AG09319 (cell line): ENCODE measurements at places on chromosomes 4 and X.

DNA sequence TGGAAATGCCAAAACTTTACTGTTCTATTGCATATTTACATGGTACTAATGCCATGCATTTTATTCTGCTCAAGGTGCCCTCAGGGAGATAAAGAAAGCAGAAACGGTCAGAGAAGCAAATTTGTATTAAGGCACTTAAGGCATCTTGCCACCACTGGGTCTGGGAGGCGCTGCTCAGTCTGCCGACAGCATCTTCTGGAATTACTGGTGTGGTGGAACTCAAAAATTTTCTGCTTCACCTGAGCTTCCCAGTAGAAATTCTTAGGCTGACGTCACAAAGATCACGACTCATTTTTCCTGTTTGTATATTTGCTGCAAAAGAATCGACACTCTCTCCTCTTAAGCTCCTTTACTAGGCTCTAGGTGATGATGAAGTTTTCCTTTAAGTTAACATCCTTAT, 3.0 kb downstream of the RASSF6 start:
- no peak for DNase-seq

DNA sequence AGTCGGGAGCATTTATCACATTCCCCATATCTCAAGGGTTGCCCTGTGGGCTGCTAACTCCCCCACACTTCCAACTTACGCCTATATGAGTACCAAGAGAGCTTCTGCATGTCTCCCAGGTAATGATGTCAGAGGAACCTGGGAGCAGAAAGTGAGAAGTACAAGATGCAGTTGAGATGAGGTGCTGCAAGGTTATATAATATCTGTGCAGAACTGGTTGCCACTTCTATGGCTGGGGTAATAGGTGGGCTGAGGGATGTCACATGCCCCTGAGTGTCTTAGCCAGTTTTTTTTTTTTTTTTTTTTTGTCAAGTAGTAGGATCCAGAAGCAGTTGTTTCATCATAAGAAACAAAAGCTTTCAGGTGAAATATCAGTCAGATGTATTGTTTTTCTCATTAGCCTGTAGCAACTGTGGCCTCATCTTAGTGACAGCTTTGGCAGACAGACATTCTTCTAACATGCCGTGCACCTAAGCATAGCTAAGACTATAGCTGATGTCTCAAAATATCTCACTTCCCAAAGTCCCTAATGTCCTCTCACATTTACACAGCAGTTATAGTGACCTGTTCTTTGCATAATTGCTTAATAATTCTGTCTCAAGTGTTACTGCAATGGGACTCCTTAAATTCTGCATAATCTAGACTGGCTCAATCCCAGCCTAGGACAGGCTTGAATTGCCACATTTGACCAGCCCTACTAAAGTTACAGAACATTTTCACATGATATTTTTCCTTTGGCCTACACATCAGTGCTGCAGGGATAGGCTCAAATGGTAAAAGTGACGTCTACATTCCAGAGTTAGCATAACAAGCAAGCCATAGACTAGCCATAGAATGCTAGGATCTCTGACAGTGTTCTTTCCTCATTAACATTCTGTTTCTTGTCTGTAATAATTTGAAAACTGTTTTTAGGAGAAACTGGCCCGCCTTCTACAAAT, 17.9 kb upstream of the MAOB start:
- DNase-seq: no peak

DNA sequence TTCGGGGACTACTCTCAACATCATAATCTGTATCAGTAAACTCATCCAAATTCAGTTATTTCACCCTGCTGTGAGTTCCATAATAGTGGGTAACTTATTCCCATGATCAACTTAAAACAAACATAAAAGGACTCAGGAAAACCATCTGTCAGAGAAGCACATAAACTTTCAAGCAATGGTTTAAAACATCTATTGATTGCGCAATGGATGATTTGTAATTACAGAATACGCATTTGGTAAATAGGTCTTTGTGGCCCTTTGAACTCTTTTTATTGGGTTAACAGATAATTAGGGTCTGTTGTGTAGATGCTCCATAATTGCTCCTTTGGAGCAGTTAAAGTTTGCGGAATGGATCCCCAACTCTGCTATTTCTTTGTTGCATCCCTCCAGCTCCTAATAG, 115.3 kb downstream of the KIT start:
- DNase-seq: no peak

- DNase-seq: peak; percentile 1
Observed at GRCh38 chrX:114344756-114345349, 239.0 kb upstream of the HTR2C start.

DNA sequence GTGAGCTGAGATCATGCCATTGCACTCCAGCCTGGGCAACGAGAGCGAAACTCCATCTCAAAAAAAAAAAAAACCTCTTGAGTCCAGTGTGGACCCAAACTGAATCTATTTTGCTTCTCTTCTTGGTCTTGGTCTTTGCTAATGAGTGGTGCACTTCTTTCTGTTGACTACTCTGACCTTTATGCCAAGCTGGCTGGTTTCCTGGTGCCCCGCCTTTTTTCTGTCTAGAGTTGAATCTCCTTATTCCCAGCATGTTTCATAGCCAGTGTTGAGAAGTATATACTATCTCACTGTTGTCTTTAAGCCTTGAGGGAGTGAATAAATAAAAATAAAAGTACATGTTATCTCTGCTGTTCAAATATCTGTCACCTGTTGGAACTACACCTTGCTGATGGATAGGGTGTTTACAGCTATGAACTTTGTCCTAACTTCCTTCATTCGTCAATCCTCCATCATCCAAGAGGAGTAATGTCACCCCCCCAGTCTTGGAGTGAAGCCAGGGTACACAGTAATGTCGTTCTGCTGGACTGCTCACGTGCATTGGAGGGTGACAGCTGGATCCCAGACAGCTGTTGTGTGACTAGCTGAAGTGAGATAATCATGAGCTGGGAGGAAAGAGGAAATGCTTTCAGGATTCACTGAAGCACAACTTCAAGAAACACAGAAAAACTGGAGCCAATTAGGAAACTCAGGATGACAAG, 99.3 kb upstream of the PRKG2 start:
- peak; percentile 63 for DNase-seq

- DNase-seq: no peak
Observed at GRCh38 chrX:107576841-107577240, 51.5 kb upstream of the PRPS1 start.

- no peak for DNase-seq
Observed at GRCh38 chr4:25253071-25253445, 19.2 kb downstream of the PI4K2B start.

DNA sequence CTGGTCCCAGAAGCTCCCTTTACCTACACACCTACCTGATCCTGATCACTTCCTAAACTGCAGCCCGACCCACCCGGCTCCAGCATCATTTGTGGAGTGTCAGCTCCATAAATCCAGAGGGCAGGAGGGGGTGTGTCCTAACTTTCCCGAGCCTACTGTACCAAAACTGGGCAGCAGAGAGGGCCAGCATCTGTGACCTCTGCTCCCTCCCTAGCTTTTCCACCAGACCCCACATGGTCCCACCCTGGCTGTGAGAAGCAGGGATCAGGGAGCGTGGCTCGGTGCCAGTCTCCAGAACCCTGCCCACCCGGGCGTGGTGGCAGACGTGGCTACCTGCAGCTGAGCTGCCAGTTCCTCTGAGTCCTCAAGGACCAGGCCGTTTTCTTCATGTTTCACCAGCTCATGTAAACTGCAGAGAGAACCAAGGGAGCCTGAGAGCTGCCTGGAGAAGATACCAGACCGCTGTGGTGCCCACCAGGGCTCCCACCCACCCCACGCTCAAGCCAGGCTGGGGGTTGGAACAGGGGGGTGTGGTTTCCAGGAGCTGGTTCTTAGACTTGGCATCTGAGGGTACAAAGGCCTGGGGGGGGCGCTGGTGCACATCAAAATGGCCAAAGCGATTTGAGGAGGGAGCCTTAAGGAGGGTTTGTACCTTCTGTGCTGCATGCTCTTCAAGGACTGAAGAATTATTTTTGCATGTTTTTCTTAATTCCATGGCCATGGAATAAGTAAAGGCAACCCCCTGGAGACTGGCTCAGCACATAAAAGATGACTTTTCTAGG, 76.7 kb upstream of the DRD5 start:
- DNase-seq: no peak

DNA sequence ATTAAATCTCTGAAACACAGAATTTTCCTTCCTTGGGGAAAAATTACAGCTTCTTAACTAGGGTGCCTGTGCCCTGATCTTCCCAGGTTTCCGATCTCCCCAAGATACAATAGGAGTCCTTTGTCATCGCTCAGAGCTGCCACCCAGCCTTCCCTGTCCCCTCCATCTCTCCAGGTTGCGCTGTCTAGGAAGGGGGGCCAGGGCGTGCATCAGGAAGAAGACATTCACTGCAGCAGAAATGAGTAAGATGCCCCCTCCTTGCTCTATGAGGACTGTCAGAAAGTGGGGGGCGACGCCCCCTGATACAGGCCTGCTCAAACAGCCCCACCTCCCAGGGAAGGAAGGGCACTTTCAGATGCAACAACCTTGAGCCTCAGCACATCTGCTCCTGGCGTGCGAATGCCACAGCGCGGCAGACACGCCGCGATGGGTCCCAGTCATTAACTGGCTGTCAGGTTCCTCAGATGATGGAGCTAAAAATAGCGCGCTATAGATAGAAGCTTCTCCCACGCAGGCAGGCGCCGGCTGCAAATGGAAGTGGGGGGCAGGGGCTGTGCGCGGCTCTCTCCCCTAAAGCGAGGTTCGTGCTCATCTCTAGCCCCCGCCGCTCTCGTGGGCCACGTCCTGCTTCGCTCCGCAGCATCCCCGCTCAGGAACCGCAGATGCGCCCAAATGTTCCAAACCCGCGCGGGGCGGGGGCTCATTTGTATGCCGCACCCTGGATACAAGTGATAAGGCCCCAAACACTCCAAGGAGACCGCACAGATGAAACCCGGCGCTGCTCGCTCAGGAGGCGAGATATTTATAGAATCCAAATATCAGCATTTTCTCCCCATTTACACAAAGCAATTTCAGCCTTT, 57.6 kb upstream of the LGI2 start:
- no peak for DNase-seq

DNA sequence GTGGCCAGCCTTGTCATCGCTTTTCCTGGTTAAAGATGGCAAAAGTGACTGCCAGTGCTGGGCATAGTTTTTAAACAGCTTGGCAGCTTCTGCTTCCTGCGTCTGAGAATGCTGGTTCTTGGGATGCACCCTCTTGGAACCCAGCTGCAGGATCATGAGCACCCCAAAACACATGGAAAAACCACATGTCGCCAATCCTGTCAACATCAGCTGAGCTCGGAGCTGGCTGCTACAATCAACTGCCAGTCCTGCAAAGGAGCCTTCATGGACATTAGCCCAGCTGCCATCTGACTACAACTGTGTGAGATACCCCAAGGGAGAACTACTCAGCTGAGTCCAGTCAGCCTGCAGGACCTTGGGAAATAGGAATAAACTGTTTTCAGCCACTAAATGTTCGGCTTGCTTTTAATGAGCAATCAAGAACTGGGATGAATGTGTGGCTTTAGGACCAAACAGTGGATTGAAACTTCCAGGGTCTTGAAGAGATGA, 31.0 kb downstream of the OSTC start:
- DNase-seq: no peak

DNA sequence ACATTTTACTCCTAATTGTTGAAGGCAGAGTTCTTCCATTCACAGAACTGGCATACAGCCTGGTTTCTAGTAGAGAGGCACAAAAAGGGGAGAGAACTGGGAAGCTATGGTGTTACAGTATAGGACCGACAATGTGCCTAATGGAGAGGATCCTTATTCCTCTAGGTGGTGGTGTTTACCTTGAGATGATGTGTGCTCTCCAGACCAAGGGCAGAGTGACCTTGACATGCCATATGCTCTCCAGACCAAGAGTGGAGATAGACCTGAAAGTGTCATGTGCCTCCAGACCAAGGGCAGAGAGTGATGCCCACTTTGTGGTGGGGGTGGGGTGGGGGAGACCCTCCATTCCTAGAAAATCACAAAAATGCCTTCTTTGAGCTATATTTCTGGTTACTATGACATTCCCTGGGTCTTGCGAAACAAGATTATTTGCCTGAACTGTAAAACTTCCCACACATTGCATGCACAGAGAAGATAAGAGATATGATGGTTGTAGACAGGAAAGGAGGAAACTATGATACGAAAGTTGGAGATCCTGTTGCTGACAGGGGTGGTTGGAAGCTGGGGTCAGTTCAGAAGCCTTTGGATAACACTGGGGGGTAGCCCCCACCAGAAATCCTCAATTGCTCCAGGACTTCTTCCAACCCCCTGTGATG, 119.7 kb downstream of the TEX13C start:
- no peak for DNase-seq

DNA sequence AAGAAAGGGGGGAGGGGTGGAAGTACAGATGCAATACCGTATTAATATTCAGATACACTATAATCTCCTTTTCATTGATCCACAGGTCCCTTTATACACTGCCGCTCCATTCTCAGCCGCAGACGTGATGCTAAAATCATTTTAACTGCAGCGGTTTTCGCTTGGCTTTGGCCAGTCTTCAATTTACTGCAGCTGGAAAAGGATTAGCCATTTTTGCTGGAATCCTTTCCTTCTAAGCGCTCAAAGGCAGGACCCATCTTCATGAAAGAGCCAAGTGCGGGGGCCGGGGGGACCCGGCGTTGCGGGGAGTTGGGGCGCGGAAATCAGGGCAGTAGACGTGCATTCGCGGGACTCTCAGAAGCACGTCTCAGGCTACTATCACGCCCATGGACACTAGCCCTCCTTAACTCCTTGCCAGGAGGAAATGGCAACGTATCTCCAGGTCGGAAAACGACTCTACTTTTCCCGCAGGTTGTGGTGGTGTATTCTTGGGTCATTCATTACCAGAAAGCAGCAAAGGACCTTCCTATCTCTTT, 1.7 kb upstream of the PCDH10 start:
- DNase-seq: no peak

DNA sequence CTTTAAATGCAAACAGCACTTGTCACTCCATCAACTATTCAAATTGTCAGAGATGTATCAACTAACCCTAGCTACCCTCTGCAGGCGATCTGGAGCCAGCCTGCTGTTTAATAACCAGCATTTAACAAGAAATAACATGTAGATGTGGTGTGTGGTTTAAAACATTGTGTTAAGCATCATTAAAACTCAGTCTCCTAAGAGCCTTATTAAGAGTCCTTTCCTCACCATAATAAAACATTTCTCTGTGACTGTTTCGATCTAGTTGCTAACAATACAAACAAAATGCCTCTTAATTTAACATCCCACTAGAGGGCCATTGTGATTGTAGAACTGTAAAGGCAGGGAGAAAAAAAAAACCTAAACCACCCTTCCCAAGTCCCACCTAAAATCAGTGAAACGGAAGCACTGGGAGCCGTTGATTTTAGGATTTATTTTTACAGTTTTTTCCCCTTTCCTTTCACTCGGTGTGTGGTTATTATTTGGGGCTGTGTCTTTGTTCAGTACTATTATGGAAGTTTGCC, 708.6 kb downstream of the C4orf33 start:
- DNase-seq: no peak

- no peak for DNase-seq
Observed at GRCh38 chr4:87038837-87039615, 104.2 kb downstream of the AFF1 start.

DNA sequence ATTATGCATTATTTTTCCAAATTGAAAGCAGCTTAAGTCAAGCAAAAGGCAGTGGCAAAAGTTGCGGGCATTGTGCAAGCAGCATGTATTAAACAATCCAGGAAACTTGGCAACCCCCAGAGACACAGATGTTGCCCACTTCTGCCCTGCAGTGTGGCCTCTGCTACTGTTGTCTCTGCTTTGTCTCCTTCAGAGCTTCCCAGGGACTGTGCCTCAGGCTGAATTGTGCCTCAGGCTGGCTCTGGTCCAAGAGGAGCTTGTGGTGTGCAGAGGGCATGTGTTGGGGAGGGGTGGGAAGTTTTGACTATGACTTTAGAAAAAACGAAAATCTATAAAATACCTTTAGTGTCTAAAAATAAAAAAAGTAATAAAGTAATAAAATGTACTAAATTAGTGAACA, 201.4 kb downstream of the CCSER1 start:
- DNase-seq: no peak

- DNase-seq: no peak
Observed at GRCh38 chr4:182578402-182578801, 335.2 kb downstream of the TENM3 start.
